ENCODE measurements at places on chromosomes 7 and 10. TPM values are rescaled to one million over a fixed set of nuclear protein-coding genes. Genes with fewer than 3 reads are reported as not detected.

The TMEM176B gene
- total RNA-seq, result not detected

The GPR22 gene
- not detected for total RNA-seq

The ANKRD61 gene
- 0.21 TPM for total RNA-seq

The ASB15 gene
- total RNA-seq, result not detected

The LRRC61 gene
- 10.8 TPM for total RNA-seq

The CYP2C9 gene
- not detected for total RNA-seq

The DNA2 gene
- 5.1 TPM for total RNA-seq

The MYH16 gene
- total RNA-seq, result 0.36 TPM

Measured in nasal cavity respiratory epithelium epithelial cell of viscerocranial mucosa (primary cell).